Aorta (tissue), 5 donors: ENCODE measurements at places on chromosomes 5 and 9. TPM values are rescaled to one million over a fixed set of nuclear protein-coding genes. Genes with fewer than 3 reads are reported as not detected.

DNA sequence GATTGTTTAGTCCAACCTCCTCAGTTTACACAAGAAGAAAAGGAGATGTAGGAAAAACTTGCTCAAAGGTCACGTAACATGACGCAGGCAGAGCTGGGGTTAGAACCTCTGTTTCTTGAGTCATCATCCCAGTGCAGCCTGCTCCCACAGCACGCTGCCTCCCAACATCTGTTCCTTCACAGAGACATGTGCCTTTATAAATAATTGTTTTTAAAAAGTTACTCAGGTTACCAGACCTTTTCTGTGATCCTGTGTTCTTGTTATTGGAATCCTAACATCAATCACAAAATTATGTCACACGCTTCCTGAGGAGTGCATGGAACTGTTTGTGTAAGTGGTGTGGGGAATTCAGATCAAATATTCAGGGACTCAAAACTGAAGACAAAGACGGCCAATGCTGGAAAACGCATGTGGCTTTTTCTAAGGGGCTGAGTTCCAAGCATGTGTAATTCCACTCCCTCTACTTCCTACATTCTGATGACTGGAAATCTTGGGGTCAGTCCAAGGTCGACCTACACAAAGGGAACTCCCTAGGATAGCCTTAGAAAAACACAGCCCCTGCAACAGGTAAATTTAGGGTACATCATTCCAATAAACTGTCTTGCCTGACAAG, 184.3 kb downstream of the TSSK1B start:
- DNase-seq = no peak

DNA sequence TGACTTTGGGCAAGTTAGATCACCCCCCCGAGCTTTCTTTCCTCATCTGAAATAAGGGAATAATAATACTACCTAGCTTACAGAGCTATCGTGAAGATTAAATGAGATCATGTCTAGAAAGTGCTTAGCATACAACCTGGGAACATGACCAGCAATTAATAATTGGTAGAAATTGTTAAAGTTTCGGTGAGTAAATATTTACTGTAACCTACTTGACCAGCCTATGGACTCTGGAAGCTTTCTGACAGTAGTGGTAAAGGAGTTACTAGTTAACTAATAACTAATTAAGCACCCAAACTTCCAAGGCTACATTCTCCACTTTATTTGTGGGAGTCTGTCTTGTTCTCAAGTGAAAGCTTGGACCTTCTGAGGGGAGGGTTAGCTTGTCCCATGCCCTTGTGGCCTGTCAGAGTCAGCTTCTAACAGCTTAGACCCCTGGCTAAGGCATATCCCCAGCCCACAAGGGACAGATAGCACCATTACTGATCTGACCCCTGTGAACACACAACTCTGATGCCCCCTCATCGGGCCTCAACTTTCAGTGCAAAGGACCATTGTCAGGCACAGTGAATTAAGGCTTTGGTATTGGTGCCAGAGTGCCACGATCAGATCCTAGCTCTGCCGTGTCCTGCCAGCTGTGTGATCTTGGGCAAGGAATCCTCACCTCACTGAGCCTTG, 58.7 kb upstream of the SAP30L start:
- DNase-seq = no peak

DNA sequence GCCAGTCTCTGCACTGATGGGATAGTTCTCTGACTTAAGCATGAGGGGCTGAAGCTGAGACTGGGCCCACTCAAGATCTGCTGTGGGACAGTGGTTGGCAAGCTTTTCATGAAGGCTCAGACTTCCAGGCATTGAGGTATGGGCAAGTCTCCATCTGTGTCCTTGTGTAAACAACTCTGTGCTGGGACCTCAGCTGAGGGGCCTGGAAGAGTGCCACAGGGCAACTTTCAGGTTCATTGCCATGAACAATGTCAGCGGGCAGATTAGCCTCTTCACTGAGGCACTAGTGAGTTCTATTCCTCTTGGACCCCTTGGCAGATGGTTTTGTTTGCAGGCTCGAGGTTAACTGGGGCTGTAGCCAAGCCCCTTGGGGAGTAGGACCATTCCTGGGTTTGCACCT, 127.1 kb downstream of the MRPS30 start:
- no peak for DNase-seq

GRCh38 chr5:154355129-154355611, 90.6 kb upstream of the SAP30L start:
- peak; percentile 55 for DNase-seq

GRCh38 chr5:128259607-128260021, 176.0 kb downstream of the SLC12A2 start:
- DNase-seq = no peak

ENHO gene
- total RNA-seq = not detected
